Mammary epithelial cell (primary cell): ENCODE measurements at places on chromosomes 11 and 22.

GRCh38 chr11:33687733-33688479 lies 12.7 kb downstream of the C11orf91 start:
- peak; percentile 88 for DNase-seq

- DNase-seq = no peak
These were observed 15.5 kb upstream of the USP47 start for GRCh38 chr11:11826260-11826659.

- DNase-seq = no peak
These were observed 59.6 kb downstream of the MPPED2 start for GRCh38 chr11:30526558-30526957.

- peak; percentile 57 for DNase-seq
These were observed 44.3 kb downstream of the NNMT start for GRCh38 chr11:114340311-114341131.

- DNase-seq = no peak
These were observed at the start of gene SLC15A3 for GRCh38 chr11:60951904-60952741. Gene SLC15A3 (minus strand): TSS chr11:60952176. CDS start chr11:60951551, 625 bp downstream.

DNA sequence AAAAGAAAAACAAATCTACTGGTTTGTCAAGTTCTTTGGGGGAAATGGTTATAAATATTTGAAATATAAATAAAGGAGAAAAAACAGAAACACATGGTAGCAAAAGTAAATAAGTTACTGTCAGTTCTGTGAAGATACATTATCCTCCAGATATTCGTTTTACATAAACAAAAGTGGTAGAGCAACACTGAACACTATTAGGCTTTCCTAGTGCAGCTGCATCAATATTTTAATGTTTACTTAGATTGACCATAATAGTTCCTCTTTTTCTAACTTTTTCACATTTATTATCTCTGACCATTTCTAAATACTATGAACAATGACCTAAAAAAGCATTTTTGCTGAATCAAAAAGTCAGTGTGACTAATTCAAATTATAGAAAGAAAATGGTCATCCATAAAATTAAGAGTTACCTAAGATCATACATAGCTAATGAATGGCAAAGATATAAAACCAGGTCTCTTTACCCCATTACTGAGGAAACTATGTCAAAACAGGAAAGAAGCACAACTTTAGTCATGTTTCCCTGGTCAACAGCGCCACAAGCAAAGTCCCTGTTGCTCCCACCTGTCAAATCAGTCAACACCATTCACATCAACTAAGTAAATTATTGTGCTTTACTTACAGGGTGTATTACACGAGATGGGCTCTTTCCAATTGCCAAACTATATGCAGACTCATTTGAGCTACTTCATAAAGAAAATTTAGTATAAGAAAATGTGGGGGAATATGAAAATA lies 38.5 kb downstream of the SBF2 start:
- DNase-seq = no peak

DNA sequence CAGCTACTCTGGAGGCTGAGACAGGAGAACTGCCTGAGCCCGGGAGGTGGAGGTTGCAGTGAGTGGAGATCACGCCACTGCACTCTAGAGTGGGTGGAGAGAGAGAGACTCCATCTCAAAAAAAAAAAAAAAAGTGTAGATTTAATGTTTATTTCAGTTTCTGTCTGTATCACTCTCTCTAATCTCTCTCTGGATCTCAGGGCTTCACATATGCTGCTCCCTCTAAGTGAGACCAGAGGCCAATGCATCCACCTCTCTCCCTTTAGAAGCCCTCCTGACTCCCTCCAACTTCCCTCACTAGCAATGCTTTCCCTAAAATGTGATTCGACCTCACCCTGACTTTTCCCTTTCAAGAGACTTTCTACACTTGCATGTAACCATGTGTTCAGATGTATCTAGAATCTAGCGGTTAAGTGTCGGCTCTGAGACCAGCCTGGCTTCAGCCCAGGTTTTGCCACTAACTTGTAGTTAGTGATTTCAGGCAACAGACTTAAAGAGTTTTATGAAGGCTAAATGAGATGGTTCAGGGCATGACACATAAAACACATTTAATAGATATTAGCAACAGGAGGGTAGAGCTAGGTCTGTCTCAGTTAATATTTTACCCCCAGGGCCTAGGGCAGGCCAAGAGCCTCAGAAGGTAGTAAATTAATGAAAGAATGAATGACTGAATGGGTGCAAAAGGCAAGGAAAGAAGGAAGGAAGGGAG lies 364.3 kb downstream of the LARGE1 start:
- no peak for DNase-seq

- no peak for DNase-seq
These were observed 102.3 kb downstream of the CHST1 start for GRCh38 chr11:45563171-45563570.

GRCh38 chr22:48042621-48043395 lies 1280.4 kb downstream of the TBC1D22A start:
- DNase-seq = no peak
